ENCODE measurements at places on chromosomes 7 and 10.

DNA sequence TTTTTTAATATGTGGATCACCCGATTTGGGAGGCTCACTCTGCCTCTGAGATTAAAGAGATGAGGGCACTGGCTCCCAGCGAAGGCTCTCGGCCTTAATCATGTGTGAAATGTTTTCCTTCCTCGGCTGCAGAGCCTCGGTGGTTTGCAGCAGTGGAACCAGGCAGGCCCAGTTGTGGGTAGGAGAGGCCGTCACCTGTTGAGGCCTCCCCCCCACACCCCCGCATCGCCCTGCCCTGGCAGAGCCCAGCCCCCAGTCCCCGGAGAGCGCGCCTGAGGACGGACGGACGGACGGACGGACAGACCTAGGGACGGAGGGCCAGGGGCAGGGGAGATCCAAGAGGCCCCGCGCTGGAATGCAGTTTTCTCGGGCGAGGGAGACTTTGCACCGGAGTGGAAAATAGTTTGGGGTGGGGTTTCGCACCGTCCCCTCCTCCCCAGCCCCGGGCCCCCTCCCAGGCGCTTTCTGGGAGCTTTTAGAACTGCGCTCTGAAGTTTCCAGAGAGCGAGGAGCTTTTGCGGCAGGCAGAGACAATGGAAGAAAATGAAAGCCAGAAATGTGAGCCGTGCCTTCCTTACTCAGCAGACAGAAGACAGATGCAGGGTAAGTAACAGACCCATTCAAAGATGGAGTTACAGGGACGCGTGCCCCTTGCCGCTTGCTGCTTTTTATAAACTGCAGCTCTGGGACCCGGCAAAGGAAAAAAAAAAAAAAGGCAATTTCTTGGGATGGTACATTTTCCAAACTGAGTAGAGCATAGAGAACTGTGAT lies at the start of gene KIAA1217:
KIAA1217 (plus strand) TSS at position 478 of the 771 bp plus-strand sequence; CDS start at position 534, 56 bp downstream.
- DNase-seq, result no peak

DNA sequence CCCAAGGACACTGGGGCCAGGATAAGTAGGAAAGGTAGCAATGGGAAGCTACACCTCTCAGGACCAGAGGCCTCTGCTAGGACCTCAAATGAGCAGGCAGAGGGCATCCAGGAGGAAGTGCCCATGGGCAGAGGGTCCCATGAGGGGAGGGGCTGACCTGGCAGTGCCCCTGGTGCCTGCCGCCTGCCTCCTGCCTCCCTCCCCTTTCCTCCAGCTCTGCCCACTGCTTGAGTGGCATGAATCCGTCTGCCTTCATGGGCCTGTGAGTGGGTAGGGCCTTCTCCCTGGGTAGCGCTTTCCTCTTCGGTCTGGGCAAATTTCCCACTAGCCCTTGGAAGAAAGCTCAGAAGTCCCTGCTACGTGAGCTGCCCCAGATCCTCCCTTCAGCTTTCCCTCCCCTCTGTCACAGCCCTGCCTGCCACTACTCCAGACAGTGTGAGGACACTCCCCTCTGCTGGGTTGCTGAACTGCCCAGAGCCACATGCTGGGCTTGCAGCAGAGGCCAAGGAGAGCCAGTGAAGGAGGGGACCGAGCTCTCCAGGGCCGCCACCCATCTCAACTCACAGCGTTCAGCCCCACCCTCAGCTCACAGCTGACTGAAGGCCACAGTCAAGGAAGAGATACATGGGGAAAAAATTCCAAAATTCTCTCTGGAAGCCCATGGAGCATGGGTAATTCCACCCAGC lies 141.4 kb downstream of the ARHGAP22 start:
- DNase-seq, result no peak

GRCh38 chr7:18698258-18698734 lies 202.7 kb downstream of the HDAC9 start:
- DNase-seq, result no peak

DNA sequence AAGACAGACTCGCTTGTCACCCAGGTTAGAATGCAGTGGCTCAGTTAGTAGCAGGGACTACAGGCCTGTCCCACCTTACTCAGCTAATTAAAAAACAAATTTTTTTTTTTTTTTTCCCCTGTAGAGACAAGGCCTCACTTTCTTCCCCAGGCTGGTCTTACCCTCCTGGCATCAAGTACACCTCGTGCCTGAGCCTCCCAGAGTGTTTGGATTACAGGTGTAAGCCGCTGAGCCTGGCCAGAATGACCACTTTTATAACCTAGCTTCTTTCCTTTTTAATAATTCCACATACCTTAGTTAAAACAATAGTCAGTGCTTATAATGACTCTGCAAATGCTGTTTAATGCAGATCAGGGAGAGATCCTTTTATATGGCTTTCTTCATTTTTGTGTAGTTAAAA lies 31.3 kb downstream of the RSBN1L start:
- DNase-seq, result no peak

DNA sequence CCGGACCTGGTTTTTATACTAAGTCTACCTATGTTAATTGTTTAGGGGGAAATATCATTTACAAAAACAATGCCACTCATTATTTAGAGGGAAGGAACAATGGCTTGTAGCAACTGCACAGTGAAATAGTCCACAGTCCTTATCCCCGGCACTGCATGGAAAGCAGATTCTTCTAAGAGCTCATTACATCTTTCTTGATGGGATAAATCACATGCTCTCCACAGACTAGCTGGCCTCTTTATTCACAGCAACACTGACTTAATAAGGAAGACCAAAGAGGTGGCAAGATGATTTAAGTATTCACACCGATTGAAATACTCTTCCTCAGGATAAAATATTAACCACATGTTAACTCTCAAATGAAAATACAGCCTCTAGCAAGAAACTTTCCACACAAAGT lies 349.4 kb downstream of the PARD3 start:
- DNase-seq, result no peak

- DNase-seq, result no peak
Measured at GRCh38 chr7:152313831-152314604, 121.8 kb downstream of the KMT2C start.

DNA sequence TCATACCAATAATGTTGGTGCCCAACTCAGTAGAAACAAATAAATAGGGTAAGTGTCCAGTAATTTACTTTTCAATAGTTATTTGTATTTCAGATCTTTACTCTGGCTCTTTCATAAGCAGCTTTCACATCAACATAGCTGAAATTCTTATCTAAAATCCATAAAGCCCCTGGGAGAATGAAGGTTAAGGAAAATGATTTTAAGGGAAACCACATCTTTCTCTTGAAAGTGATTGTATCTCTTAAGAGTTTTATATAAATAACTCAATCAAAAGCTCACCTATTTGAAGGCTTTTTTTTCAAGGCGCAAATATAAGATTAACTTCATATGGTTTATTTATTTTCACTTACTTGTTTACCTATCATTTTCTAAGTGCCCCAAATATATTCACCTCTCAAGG lies 324.4 kb downstream of the HGF start:
- no peak for DNase-seq

DNA sequence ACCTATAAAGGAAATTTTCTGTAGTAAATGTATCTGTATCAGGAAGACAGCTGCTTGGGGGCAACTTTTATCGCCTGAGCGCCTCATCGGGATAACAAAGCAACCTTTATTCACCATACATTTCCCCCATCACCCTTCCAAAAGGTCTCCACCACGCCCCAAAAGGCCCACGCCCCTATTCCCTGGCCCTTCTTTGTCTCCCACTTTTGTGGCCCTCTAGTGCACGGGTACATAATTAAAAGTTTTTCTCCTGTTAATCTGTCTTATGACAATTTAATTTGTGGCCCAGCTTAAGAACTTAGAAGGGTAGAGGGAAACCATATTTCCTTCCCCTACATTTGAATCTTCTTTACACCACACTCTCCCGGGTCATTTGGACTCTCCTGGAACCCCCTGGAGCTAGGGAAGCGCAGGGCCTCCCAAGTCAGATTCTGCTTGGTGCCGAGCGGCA lies 625 bp downstream of the RP9 start:
- DNase-seq, result no peak

- no peak for DNase-seq
Measured at GRCh38 chr7:39709768-39710311, 86.5 kb downstream of the RALA start.

DNA sequence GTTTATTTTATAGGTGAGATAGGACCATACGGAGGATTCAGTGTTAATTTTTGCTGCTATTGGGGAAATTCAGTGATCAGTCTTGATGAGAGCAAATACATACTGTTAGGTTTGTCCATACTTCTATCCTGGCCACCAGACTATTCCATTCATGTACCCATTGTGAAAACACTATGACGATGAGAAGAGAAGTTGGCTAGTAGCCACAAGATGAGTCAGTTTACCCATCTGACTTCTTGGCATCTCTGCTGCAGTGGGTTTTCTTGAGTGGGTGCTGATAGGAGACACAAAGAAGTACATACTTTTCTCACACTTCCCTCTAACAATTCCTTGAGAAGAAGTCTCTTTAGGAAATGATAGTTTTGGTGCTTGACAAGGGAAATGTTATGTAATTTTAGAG lies 133.1 kb downstream of the TFPI2 start:
- DNase-seq, result no peak

DNA sequence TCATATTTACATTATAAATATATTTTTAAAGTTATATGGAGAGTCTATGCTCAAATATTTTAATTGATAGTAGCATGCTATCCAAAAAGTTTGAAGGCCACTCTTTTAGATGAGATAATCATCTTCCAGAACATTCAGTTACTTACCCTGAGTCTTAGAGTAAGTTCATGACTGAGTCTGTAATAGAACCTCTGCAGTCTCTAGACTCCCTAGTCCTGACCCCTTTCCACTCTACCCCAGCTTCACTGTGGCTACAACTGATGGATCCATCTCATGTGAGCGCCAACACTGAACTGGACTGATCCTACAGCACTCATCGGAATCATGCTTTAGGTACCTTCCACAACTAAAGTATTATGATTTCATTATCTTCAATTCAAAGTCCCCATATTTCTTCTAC lies 10.1 kb downstream of the HACD1 start:
- no peak for DNase-seq

All from stimulated activated CD4-positive, alpha-beta T cell treated with anti-CD3 and anti-CD28 coated beads, TNF-alpha, amount 100 ng/mL, for 4 hours (primary cell).